Left hindlimb (tissue), 1 donor: ENCODE measurements at places on chromosomes 12 and 14.

DNA sequence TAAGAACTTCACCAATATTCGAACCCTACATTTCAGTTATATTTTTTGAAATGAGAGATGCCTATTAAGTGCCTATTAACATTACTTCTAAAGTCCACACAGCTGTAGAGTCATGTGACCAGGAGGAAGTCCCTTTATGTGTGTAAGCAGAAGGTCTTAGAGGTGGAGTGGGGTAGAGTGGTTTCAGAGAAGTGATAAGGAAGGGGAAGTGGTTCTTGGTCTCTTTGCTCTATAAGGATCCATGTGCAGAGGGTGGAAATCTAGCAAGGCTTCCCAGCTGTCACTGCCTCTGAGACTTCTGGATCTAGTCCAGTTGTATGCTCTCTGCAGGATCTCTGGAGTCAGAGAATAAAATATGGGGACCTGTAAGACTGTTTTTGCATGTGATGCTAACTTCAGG lies 673.9 kb downstream of the FLRT2 start:
- DNase-seq: no peak

GRCh38 chr14:90995785-90996184 lies 64.7 kb downstream of the RPS6KA5 start:
- DNase-seq: no peak

DNA sequence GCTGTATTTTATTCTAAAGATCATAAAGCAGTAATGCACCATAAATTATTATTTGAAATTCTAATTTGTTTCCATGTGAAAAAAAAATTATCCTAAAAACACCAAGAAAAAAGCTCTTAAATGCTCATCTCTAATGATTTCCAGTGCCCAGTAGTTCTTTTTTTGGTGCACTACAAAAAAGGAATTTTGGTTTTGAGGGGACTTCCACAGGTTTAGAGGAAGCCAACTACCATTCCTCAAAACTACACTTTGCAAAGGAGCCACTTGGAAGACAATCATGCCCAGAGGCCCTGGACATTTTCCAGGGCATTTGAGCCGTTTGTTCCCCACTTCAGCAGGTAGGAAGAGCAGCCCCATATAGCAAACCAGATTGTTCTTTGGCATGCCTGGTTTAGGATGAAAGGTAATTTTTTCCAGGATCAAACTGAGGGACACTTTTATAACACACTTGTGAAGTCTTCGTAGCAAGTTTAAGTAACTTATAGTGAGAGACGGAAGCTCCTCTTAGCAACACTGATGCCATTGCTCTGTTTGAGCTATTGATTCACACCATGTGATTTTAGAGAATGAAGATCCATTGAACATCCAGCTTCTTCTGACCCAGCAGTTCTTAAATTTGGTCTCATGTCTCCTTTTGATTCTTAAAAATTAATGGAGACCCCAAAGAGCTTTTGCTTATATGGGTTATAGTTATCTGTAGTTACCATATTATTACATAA lies 187.9 kb downstream of the ETV6 start:
- no peak for DNase-seq

GRCh38 chr12:79949098-79949497 lies 14.2 kb upstream of the PPP1R12A start:
- DNase-seq: no peak

- no peak for DNase-seq
Observed at GRCh38 chr14:33134975-33135374, 196.3 kb downstream of the NPAS3 start.

GRCh38 chr14:24051789-24052655 lies at the start of gene CARMIL3:
CARMIL3 (plus strand) TSS chr14:24052009; CDS start chr14:24052154, 145 bp downstream.
- peak; percentile 72 for DNase-seq

GRCh38 chr12:106915635-106916026 lies 40.1 kb upstream of the TMEM263 start:
- DNase-seq: no peak

DNA sequence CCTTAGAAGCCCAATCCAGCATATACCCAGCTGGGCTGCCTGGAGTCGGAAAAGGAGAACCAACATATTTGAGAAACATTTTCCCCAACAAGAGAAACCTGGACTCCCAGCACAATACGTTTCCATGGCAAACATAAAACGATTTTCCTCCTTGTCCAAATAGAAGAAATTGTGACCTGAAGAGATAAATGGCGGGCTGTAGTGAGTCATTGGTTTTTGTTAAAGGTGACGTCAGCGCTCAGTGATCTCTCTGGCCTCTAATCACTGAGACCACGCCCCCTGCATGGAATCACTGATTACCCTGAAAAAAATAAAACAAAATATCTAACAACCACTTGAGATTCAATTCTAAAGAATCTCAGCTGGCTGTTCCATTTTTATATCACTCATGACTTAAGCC lies 6.0 kb downstream of the CCDC60 start:
- no peak for DNase-seq

DNA sequence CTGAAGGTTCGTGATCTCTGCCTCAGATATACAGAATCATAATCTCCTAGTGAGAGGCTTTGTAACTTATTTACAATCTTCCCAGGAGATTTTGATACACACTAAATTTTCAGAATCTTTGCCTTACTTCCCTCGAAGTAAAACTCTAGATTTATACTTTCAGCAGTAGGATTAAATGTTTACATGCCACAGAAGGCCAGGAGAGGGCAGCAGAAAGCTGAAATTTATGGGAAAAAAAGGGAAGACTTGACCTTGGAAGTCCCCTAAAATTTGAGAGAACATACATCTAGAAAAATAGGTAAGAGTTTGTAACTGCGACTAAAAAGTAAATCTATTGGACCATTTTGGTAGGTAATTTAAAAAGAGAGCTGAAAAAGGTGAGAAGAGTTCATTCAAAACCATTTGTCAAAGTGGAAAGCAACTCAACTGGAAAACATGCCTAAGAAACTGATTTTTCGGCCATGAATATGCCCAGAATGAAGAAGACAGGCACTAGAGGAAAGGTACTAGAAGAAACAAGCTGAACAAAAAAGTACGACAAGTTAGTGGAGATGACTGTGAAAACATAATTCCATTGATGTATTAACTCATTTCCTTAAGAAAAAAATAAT lies 242.0 kb upstream of the MDGA2 start:
- no peak for DNase-seq

DNA sequence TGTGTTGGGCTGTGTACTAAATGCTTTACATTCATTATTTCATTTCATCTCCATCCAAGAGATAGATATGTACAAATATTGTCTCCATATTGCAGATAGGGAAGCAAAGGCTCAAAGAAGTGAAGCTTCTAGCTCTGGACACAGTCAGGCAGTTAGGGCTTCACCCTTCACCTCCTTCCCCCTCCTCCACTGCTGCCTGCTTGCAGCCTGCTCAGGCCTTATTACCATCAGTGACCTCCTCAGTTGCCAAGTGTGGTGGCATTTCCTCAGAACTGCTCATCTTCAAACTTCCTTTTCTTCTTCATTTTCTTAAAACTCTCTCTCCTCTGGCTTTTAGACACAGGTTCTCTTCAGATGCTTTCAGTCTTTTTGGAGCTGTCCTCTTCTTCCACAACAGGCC lies 4.7 kb upstream of the GPATCH2L start:
- DNase-seq: no peak

- no peak for DNase-seq
Observed at GRCh38 chr14:86012461-86012860, 482.5 kb downstream of the FLRT2 start.

- peak; percentile 17 for DNase-seq
Observed at GRCh38 chr12:85280984-85281630, 1.1 kb downstream of the ALX1 start.

DNA sequence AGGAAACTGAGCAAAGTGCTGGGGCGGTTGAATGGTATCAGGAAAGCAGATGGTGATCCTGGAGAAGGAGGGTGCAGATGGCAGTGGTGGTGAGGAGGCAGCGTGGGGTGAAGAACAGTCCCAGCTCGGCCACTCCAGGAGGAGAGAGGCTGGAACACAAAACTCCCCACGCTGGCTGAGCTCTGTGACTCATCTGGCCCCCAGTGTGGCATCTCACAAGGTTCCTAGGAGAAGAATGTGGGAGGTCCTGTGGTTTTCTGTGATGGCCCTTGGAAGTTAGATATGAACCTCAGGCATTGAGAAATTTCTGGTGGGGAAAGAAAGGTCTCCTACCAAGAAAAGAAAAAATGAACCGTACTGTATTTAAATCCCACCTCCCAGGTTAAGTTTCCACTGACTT lies 8.0 kb upstream of the NRXN3 start:
- DNase-seq: no peak

- peak; percentile 66 for DNase-seq
Observed at GRCh38 chr12:62799126-62799736, 135.7 kb downstream of the PPM1H start.

- no peak for DNase-seq
Observed at GRCh38 chr14:34867199-34867598, 8.0 kb downstream of the BAZ1A start.

DNA sequence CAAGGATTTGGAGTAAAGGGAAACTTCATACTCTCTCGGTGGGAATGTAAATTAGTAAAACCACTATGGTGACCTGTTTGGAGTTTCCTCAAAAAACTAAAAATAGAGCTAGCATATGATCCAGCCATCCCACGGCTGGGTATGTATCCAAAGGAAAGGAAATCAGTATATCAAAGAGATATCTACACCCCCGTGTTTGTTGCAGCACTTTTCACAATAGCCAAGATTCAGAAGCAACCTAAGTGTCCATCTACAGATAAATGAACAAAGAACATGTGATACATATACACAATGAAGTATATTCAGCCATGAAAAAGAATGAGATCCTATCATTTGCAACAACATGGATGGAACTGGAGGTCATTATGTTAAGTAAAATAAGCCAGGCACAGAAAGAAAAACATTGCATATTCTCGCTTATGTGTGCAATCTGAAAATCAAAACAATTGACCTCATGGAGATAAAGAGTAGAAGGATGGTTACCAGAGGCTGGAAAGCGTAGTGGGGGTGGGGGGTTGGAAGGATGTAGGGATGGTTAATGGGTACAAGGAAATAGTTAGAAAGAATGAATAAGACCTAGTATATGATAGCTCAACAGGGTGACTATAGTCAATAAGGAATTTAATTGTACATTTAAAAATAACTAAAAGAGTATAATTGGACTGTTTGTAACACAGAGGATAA lies 468.0 kb downstream of the BCAT1 start:
- DNase-seq: no peak

DNA sequence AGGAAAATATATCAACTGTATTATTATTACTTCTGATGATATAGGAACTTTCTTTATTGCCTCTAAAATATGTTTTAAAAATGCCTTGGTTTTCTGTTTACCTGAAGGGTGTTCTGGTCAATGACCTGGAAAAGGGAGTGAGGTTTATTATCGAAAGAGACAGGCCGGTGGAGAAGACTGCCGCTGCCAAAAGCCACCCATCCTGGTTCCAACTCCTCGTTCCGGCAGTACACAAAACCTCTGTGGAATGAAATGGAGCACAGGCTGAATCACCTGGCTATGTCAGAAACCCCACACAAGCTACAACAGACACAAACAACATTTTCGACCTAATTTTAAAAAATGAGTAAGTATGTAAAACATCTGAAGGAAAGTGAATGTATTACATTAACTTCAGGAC lies 73.6 kb downstream of the HECTD4 start:
- no peak for DNase-seq

DNA sequence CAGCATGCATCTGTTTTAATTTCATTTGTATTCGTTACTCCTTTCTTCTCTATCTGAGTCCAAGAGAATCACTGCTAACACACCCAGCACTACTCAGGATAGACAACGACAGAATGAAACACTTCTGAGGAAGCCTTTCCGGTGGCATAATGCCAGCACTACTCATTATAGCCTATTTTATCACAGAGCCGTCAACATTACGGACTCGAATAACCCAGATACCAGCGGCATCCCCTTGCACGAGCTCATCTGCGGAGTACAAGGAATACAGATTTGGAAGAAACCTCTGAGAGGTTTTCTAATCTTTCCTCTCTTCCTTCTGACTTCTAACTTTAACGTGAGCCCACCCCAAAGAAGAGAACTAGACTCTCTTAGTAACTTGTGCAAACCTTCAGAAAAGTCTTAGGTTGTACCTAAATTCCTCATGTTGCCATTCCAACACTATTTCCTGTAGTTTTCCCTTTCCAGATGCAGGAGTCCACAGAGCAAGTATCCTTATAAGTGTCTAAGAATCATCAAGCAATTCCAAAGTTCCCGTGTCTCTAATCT lies 248.1 kb downstream of the APAF1 start:
- no peak for DNase-seq

DNA sequence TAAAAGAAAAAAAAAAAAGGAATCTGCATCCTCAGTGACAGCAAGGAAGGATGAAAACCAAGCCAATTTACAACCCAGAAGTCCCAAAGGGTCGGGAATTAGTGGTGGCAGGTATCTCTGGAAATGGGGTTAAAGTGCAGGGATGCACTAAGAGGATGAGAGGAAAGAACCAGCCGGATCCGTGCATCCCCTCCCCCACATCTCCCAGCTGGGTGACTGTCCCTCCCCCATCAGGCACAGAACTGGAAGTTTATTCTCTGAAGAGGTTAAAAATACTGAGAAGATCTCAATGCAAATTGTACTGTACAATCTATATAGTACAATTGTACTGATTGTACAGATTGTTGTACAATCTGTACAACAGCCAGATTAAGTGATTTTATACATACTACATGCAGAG lies 15.4 kb downstream of the CLMN start:
- no peak for DNase-seq

DNA sequence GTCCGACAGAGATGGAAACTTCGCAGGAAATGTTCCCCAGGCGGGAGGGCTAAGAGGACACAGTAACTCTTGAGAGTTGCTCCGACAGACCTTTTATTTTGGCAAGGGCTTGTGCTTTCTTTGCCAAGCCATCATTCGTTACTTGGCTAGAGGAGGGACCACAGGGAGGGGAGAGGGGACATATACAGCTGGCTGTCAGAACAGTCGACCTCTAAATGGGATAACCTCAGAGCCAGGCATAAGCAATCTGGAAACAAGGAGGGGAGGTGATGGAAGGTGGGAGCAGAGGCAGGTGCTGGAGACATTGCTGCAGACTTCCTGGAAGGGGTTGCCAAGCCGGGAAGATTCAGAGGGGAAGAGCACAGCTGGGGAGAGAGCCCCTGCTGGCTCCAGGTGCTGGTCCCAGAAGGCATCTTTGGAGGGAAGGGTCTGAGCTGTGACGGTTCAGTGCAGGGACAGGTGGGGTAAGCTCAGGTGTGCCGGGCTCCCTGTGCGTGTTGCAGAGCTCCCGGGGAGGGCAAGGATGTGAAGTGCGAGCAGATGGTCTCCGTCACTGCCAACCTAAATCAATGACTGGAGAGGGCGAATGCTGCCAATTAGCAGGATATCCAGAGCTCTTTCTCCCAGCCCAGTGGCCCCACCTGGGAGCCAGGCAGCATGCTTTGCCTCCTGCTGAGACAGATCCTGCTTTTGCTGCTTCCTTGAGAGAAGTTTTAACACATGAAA lies 50.1 kb downstream of the CHST11 start:
- DNase-seq: no peak

GRCh38 chr14:58100735-58101368 lies 51.2 kb downstream of the ARMH4 start:
- DNase-seq: no peak

DNA sequence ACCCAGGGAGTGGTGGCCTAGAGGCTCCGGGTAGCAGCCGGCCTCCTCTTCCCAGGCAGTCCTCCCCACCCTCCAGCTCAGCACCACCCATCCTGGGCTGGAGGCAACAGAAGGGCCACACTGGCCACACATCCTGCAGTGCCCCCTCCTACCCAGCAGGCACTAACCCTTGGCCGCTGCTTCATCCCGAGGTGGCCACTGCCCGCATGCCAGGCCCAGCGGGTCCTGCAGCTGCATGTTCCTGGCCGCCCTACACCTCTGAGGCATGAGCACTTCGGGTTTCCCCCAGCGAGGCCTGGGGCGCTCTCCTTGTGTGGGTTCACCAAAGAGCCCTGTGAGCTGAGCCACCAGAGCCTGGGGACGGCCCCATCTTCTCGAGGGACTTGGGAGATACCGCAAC lies 61.4 kb downstream of the CCNK start:
- no peak for DNase-seq
